ENCODE measurements at places on chromosomes 5 and 9. TPM values are rescaled to one million over a fixed set of nuclear protein-coding genes. Genes with fewer than 3 reads are reported as not detected.

Gene LRRTM2
- 2.8 TPM for polyA plus RNA-seq

Gene SPATA31E1
- not detected for polyA plus RNA-seq

Gene EGFLAM
- 1.9 TPM for polyA plus RNA-seq

Gene HAVCR1
- not detected for polyA plus RNA-seq

Gene PCSK1
- 56.3 TPM for polyA plus RNA-seq

Gene CCDC183
- 4.8 TPM for polyA plus RNA-seq

Gene SV2C
- polyA plus RNA-seq = 0.53 TPM
